ENCODE measurements at places on chromosomes 4 and X.

GRCh38 chr4:77084019-77084639 is 8.3 kb upstream of the CCNI start:
- no peak for DNase-seq

GRCh38 chr4:95061220-95061619 is 303.5 kb downstream of the BMPR1B start:
- DNase-seq: peak; percentile 51

DNA sequence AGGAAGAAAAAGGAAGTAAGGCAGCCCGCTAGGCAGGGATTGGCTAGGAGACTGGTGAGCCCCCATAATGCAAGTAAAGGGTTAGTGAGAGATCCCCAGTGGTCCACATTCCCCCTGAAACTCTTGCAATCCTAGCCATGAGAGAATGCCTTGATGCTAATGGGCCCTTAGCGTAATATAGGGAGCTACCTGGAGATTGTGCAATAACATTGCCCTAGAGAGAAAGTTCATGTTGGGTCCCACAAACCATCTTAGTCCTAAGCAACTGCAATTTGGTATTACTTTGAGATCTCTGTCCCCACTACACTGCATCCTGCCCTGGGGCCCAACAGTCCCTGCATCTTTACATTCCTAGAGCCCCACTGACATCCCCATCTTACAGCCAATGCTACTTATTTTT is 188.5 kb downstream of the KLHL4 start:
- DNase-seq: no peak

DNA sequence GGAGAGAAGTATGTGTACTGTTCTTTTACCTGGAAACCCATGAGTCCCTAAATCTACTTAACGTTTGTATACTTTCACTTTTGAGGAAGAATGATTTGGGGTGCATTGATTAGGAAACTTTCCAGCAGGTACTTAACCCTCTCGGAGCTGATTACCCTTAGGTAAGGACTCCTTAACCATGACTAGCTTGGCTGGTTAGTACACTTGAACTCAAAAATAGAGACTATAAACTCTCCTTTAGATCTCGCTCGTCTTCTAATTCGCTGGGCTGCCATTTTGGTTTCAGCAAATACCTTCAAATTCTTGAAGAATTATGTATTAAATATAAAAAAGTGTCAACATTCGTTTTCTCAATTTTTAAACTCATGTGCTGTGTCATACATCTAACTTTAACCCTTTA is 2.0 kb downstream of the USP9X start:
- DNase-seq: no peak

GRCh38 chrX:39750256-39750790 is 347.4 kb downstream of the BCOR start:
- DNase-seq: no peak

- DNase-seq: no peak
Observed at GRCh38 chr4:968221-968620, 5.1 kb downstream of the DGKQ start.

GRCh38 chr4:108168160-108168670 is 517 bp downstream of the LEF1 start:
- DNase-seq: peak; percentile 40

DNA sequence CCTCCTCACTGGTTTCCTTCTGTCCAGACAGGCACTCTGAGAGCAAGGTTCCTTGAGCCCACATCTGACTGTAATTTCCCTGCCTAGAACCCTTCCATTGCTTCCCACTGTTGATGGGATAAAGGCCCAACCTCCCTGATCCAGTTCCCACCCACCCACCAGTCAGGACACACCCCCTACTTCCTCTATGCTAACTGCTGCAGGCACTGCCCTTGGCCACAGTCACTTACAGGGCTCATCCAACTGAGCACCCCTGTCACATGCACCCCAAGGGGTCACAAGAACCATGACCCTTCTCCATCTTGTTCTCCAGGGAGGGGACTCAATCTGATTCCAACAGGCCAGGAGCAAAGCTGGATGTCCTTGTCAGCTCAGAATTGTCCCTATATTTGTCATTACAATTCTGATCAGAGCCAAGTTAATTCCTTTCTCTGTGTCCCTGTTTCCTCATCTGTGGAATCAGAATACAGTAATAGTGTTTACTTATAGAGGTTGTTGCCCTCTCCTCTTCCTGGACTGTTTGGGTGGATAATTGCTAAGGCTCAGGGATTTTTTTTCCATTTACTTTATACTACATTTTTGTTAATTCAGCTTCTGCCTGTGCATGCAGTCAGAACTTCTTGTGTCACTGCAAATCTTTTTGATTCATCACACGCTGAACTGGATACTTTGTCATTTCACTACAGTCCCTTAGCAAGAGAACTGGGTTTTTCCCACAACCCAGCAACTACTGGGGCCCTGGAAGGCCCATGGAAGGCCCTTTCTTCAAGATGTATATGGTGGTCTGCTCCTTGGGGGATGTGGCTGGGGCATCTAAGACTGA is 105.6 kb upstream of the MAMLD1 start:
- no peak for DNase-seq

DNA sequence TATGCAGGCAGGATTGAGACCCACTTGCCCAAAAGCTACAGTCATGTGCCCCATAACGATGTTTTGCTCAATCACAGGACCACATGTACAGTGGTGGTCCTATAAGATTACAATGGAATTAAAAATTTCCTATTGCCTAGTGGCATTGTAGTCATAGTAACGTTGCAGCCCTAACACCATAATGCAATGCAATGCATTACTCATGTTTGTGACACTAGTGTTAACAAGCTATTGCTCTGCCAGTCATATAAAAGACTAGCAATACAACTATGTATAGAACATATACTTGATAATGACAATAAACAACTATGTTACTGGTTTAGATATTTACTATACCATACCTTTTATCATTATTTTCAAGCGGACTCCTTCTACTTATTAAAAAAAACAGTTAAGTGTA is 50.6 kb downstream of the VGLL1 start:
- no peak for DNase-seq

GRCh38 chr4:52752936-52753335 is 1.7 kb upstream of the ERVMER34-1 start:
- no peak for DNase-seq

DNA sequence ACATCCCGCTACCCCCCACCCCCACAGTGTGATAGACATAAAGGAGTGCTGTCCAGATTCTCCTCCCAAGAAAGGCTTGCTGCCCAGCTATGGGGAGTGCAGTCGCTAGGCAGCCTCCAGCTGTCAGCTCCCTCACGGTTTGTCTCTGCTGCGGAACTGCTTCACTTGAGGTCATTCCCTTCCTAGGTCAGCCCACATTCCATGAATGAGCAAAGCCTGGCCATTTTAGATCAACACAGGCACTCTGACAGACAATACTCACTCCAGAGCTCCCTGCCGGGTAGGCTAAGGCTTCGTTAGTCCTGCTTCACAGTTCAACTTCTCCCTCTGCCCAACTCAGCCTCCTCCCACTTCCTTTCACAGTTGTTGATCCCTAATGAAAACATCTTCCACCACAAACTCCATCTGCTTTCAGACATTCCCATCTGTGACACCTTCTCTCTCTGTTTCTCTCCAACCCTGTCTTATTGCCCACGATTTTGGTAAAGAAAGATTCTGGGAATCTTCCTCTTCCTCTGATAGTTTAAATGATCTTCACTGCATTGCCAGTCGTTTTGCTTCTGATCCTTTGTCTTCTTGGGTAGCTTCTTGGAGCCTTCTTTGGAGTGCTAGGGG is 318.9 kb upstream of the F9 start:
- no peak for DNase-seq

DNA sequence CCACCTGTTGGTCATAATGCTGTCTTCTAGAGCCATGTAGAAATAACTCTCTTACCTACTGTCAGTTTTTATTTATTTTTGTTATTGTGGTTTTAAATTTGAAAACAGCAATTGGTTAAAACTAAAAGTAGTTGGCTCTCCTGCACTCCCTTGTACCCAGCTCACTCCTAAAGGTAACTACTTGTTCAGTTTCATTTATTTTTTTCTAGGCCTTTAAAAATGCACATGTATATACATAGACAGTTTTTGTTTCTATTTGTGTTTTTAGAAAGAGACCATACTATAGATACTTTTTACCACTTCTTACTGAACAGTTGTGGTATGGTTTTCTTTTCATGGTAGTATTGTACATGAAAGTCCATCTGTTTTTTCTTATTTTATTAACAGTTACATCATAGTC is 16.8 kb downstream of the SMAD1 start:
- no peak for DNase-seq

- DNase-seq: no peak
Observed at GRCh38 chrX:112851161-112851779, 10.6 kb upstream of the AMOT start.

GRCh38 chr4:10917566-10917965 is 233.0 kb upstream of the CLNK start:
- no peak for DNase-seq

- no peak for DNase-seq
Observed at GRCh38 chr4:2534904-2535375, 1.5 kb upstream of the FAM193A start.

DNA sequence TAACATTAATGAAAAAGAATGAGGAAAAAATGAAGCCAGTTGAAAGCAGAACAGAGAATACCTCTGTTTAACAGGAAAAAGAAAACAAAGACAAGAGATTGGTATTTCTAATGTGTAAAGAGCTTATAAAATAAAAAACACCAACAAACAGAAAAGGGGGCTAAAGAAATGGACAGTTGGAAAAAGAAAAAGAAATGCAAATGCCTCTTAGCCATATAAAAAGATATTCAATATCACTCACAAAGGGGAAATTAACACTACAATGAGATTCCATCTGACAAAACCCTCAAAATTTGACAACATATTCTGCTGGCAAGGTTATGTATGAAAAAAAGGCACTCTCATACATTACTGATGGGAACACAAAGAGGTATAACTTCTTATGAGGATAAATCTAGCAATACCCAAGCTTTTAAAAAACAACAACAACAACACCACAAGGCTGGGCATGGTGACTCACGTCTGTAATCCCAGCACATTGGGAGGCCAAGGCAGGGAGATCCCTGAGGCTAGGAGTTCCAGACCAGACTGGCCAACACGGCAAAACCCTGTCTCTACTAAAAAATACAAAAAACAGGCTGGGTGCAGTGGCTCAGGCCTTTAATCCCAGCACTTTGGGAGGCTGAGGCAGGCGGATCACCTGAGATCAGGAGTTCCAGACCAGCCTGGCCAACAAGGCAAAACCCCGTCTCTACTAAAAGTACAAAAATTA is 75.8 kb downstream of the FRYL start:
- no peak for DNase-seq

GRCh38 chr4:87659247-87659931 is 9.3 kb downstream of the DMP1 start:
- DNase-seq: peak; percentile 67

DNA sequence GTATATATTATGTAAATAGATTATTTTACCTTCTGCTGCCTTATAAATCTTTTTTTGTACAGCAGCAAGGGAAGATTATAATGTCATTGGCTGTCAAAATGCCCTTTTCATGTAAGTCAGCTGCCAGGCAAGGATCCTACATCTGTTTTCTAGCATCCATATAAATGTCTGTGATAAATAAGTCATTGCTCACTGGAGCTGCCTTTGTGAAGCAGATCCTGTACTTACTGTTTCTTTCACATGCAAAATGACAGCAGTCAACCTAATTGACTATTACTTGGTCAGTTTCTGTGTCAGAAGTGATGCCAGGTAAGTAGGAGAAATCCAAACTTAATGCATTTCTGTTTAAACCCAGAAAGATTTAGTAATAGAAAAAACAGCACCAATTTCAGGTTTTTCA is 620.7 kb downstream of the RPA4 start:
- no peak for DNase-seq

DNA sequence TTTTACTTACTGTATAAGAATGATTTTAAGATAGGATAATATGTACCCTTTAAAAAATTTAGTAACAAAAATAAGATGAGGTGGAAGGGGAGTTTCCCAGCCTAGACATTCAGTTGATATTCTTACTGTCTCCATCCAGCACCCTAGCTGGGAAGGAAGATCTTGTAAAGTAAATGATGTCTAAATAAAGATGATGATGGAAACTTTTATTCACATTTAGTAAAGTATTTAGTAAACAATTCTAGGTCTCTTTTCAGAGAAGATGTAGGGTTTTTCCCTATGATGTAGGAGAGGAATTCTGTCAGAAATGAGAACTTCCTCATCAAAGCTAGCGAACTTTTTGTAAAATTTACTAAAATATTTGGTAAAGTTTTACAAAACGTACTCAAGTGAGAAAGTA is 136.8 kb downstream of the RAPGEF2 start:
- DNase-seq: no peak

GRCh38 chr4:148447681-148448080 is 5.5 kb upstream of the NR3C2 start:
- DNase-seq: no peak

DNA sequence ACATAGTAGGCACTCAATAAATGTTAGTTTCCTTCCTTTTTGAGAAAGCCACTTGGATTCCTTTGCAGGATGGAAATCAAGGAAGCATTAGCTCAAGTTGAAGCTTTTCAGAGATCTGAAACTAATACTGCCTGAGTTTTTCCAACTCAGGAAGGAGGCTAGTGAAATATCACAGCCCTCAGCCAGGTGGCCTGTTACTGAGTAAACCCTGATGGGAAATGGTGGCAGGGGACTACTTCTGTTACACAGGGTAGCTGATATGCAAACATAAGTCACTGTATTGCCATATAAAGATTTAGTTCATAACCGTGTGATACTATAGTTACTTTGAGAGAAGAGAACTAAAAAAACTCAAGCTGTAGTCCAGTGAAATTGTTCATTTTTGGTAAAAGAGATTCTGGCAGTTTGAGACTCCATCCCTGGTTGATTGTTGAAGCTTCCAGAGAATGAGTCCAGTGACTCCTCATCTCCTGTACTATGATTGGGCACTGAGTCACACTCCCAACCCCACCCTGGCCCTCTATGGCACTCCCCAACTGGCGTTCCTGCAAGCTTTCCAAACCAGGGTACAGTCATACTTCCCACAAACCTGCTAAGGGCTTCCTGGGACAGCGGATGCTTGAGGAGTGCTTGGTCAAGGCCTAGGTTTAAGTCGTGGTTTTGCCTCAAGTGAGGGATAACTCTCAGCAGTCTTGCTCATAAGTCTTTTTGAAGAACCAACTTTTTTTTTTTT is 81.8 kb downstream of the MID1IP1 start:
- no peak for DNase-seq

DNA sequence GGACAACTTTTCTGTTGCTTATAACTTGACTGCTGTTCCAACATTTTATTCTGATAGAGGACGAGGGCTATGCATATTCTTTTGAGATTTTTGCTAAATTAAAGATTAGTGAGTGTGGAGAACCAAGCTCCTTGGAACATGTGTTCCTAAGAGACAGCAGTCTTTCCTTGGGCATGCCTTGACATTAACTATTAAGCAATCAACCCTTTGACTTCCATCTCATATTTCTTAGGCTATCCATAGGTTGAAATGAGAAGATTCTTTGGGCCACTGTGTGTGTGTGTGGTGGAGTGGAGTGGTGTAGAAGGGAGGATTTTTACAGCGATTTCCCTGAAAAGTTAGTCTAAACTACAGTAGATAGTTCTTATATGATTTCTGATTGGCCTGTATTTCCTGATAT is 127.4 kb upstream of the POF1B start:
- DNase-seq: no peak

- peak; percentile 58 for DNase-seq
Observed at GRCh38 chr4:114386637-114387233, 211.9 kb upstream of the UGT8 start.

All from kidney glomerular epithelial cell (primary cell).